Osteoblast (primary cell): ENCODE measurements at places on chromosomes 7 and 10. TPM values are rescaled to one million over a fixed set of nuclear protein-coding genes. Genes with fewer than 3 reads are reported as not detected.

DNA sequence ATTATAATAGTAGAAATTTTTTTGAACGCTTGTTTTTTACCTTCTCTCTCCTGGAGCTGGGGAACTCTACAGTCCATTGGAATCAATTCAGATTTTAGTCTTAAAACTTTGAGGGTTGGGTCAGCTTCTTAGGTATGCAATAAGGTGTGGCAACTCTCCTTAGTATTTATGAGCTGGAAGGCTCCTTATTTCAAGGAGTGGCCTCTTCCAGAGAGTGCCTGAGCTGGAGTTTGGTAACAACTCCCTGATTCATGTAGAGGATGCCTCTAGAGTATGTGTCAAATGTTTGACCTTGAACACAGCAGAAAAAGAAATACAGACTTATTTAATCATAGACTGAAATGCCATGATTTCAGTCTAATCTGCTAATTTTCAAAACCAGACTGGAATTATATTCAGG, 11.1 kb downstream of the CDK14 start:
- H3K27ac ChIP-seq, result no peak overlapping the region
- no peaks in the 10 kb centered on the region for H3K27me3 ChIP-seq
- H3K36me3 ChIP-seq, result no peaks in the 10 kb centered on the region
- DNase-seq, result no peak
- no peaks in the 10 kb centered on the region for H3K4me1 ChIP-seq
- H3K4me3 ChIP-seq, result no peak overlapping the region

GRCh38 chr10:119522747-119523426, 19.6 kb downstream of the RGS10 start:
- DNase-seq, result no peak
- H3K4me1 ChIP-seq, result peaks cover 9% of the 10 kb centered on the region
- no peak overlapping the region for H3K4me3 ChIP-seq
- H3K27me3 ChIP-seq, result no peaks in the 10 kb centered on the region
- H3K27ac ChIP-seq, result no peak overlapping the region

DNA sequence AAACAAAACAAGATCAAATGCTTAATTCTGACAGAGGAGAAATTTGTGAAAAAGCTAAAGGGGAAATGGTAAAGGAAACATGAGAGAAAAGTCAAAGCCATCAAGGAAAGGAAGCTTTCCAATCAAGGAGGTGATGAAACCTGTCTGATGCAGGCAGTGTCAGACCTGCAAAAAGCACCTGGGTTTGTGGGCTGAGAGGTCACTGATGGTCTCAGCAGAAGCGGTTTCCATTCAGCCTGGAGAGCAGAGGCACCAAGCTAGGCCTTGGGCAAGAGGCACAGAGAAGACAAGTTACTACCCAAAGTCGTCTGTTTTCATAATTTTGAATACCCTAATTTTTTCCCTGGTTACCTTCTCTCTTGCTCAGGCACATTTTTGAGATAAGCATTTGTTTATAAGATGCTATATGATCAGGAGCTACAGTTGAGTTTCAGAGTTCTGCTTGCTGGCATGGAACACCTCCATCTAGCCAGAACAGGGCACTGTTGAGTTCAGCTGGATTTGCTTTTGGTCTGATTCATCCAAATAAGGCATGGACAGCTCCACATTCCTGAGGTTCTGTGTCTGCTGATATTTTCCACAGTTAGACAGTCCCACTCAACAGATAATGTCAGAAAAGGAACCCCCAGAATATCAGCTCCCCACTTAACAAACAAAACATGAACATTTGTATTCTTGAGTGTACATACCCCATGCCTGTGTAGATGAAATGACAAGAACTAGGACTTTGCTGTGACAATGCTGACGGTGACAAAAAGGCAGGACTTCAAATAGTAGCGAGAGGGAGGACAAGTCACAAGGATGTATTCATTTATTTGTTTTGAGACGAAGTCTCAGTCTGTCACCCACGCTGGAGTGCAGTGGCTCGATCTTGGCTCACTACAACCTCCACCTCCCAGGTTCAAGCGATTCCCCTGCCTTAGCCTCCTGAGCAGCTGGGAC, 4.9 kb upstream of the PPIA start:
- no peak overlapping the region for H3K27ac ChIP-seq
- no peaks in the 10 kb centered on the region for H3K36me3 ChIP-seq

- no peak overlapping the region for H3K27ac ChIP-seq
- no peak overlapping the region for H3K4me3 ChIP-seq
Measured at GRCh38 chr7:25968205-25968993, 183.6 kb upstream of the NFE2L3 start.

DNA sequence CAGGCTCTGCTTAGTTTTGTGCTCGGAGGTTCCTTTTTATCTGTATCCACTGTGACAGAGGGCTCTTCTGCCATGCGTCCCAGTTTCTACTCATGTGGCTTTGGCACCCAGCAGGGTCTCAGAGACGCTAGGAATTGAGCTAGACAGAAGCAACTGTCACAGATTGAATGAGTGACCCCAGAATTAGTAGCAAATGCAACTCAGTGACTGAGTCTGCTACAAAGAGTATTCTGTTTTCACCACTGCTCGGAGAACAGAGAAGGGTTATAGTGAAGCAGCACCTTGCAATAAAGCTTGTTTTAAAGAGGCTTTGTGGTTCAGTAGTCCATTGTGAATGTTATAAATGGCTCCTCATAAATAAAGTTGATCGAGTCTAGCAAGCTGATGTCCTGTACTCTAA, 113.2 kb downstream of the DNAH11 start:
- no peaks in the 10 kb centered on the region for H3K36me3 ChIP-seq
- no peak overlapping the region for H3K4me3 ChIP-seq
- no peaks in the 10 kb centered on the region for H3K27me3 ChIP-seq
- no peak for DNase-seq
- no peaks in the 10 kb centered on the region for H3K4me1 ChIP-seq
- H3K27ac ChIP-seq, result no peak overlapping the region

DNA sequence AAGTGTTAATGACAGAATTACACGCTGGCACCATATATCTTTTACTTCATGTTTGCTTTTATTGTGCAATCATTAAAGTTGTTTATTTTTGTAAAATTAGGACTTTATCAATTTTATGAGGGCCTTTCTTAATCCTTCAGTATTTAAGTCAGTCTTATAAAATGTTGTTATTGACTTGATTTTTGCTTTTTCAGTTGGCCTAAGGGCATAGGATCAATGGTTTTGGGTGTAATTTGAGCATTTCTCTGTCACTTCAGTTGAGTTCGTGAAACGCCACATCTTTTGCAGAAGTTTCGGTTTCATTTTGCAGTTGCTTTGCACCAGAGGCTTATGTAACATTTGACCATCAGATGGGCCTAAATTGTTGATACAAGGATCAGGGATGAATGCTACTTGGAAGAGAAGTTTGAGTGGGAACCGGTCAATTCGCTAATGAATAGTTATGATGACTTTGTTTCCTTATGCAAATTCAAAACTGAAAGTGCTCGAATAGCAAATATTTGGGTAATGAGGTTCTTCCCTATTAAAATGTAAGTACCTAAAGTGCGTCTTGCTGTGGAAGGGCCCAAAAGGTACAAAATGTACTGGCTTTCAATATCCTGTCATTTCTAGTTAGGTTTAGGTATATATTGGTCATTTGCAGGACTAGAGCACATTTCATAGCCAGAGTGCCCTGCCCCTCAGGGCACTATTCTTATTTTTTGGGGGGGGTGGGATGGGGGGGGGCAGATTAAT, 340.9 kb downstream of the LRMDA start:
- peak overlapping the region; percentile 83 for H3K27ac ChIP-seq
- no peaks in the 10 kb centered on the region for H3K36me3 ChIP-seq
- peaks cover 35% of the 10 kb centered on the region for H3K4me1 ChIP-seq
- no peak for DNase-seq
- no peaks in the 10 kb centered on the region for H3K27me3 ChIP-seq
- peak overlapping the region; percentile 67 for H3K4me3 ChIP-seq

- peak; percentile 72 for DNase-seq
- H3K27ac ChIP-seq, result peak overlapping the region; percentile 94
- H3K4me1 ChIP-seq, result peaks cover 55% of the 10 kb centered on the region
- no peaks in the 10 kb centered on the region for H3K27me3 ChIP-seq
- no peaks in the 10 kb centered on the region for H3K36me3 ChIP-seq
- H3K4me3 ChIP-seq, result no peak overlapping the region
Measured at GRCh38 chr10:44982114-44982460, 3.5 kb upstream of the DEPP1 start.

- no peaks in the 10 kb centered on the region for H3K27me3 ChIP-seq
- H3K4me1 ChIP-seq, result peaks cover 24% of the 10 kb centered on the region
- DNase-seq, result peak; percentile 39
- H3K36me3 ChIP-seq, result no peaks in the 10 kb centered on the region
Measured at GRCh38 chr10:92593619-92594588, 974 bp downstream of the KIF11 start.

- H3K36me3 ChIP-seq, result no peaks in the 10 kb centered on the region
- DNase-seq, result no peak
- no peak overlapping the region for H3K4me3 ChIP-seq
- H3K27me3 ChIP-seq, result no peaks in the 10 kb centered on the region
- no peak overlapping the region for H3K27ac ChIP-seq
- peaks cover 6% of the 10 kb centered on the region for H3K4me1 ChIP-seq
Measured at GRCh38 chr7:94284104-94284503, 110.6 kb upstream of the COL1A2 start.

GRCh38 chr10:116324227-116324950, at the start of gene CCDC172:
CCDC172 (plus strand) TSS chr10:116324448; CDS start chr10:116325012, 564 bp downstream.
- H3K4me1 ChIP-seq, result no peaks in the 10 kb centered on the region
- DNase-seq, result peak; percentile 22
- no peak within 1 kb of the TSS for H3K4me3 ChIP-seq
- no peak within 1 kb of the TSS for H3K27ac ChIP-seq
- H3K27me3 ChIP-seq, result no peaks in the 10 kb centered on the region
- H3K36me3 ChIP-seq, result no peaks in the 10 kb centered on the region

GRCh38 chr7:12594122-12594897, 23.8 kb downstream of the SCIN start:
- peak; percentile 82 for DNase-seq
- no peak overlapping the region for H3K27ac ChIP-seq
- H3K36me3 ChIP-seq, result no peaks in the 10 kb centered on the region
- no peaks in the 10 kb centered on the region for H3K27me3 ChIP-seq
- H3K4me3 ChIP-seq, result no peak overlapping the region

DNA sequence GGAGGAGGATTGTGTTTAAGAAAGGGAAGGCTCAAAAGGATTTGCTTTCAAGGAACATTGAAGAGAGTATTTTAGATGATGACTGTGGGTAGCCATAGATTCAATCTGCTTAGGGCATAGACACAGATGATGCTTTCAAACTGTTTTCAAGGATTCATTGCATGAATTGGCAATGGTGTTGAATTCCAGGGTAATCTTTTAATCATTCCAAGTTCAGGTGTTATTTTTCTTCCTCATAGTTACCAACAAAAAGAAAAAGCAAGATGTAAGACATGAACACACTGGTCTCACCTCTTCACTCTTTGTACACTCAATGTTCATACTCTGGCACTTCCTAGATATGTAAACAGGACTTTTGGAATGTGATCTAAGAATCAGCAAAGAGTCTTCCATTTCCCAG, 167.0 kb upstream of the RHOBTB1 start:
- H3K27me3 ChIP-seq, result peaks cover 5% of the 10 kb centered on the region
- H3K27ac ChIP-seq, result peak overlapping the region; percentile 57
- no peak for DNase-seq
- peak overlapping the region; percentile 11 for H3K4me3 ChIP-seq

- no peak overlapping the region for H3K27ac ChIP-seq
- DNase-seq, result no peak
- H3K27me3 ChIP-seq, result peaks cover 6% of the 10 kb centered on the region
- no peak overlapping the region for H3K4me3 ChIP-seq
- H3K36me3 ChIP-seq, result no peaks in the 10 kb centered on the region
Measured at GRCh38 chr10:76001461-76001860, 570.0 kb downstream of the LRMDA start.

- no peaks in the 10 kb centered on the region for H3K36me3 ChIP-seq
- DNase-seq, result no peak
- no peak overlapping the region for H3K4me3 ChIP-seq
- no peak overlapping the region for H3K27ac ChIP-seq
- no peaks in the 10 kb centered on the region for H3K27me3 ChIP-seq
- no peaks in the 10 kb centered on the region for H3K4me1 ChIP-seq
Measured at GRCh38 chr10:132599732-132600131, 62.1 kb downstream of the INPP5A start.

DNA sequence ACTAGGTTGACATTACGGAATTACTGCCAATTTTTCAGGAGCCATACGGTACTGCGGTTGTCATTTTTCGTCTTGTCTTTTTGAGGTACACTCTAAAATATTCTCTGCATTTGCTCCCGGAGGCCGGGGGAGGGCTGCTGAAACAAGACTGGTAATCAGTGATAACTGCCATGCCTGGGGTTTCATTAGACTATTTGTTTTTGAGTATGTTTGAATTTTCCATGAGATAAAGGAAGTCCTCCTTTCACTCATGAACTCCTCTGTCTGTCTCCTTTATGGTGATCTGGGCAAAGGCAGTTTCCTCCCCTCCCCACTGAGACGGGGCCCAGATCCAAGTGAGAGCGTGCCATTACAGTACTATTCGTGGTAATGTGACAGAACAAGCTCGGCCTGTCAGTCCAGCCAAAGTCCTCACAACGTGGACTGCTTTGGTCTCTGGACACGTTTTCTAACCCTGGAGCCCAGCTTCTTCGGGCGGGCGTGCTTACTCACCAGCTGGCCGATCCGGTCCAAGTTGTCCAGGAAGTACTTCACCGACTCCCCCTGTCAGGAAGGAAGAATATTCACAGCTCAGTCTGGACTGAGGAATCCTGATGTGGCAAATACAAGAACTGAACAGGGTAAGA, 45.1 kb downstream of the AMZ1 start:
- H3K27ac ChIP-seq, result peak overlapping the region; percentile 31
- H3K27me3 ChIP-seq, result no peaks in the 10 kb centered on the region
- H3K36me3 ChIP-seq, result peaks cover 19% of the 10 kb centered on the region
- DNase-seq, result peak; percentile 90
- H3K4me3 ChIP-seq, result no peak overlapping the region

DNA sequence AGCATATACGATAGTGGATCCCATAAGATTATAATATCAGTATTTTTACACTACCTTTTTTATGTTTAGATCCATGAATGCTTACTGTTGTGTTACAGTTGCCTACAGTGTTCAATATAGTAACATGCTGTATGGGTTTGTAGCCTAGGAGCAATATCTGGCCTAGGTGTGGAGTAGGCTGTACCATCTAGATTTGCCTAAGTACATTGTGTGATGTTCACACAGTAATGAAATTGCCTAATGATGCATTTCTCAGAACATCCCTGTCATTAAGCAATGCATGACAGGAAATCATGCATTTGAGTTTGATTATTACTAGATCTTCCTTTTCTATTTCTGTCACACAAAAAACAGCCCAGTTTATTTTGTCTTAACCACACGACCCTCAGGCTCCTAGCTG, 14.5 kb downstream of the CBX3 start:
- no peak for DNase-seq
- H3K27me3 ChIP-seq, result no peaks in the 10 kb centered on the region
- H3K27ac ChIP-seq, result no peak overlapping the region
- H3K4me1 ChIP-seq, result no peaks in the 10 kb centered on the region
- H3K36me3 ChIP-seq, result peaks cover 15% of the 10 kb centered on the region

GRCh38 chr10:83539528-83540308, 599.6 kb upstream of the GHITM start:
- H3K4me3 ChIP-seq, result no peak overlapping the region
- DNase-seq, result no peak
- H3K27ac ChIP-seq, result no peak overlapping the region

Gene CYP2W1
- total RNA-seq, result not detected in 2 replicates

Gene HOXA5
- total RNA-seq, result 3.2 and 5.8 TPM in 2 replicates

Gene PRLHR
- not detected in 2 replicates for total RNA-seq

Gene OR6B1
- not detected in 2 replicates for total RNA-seq

Gene GIMAP2
- total RNA-seq, result 8.8 and 9.4 TPM in 2 replicates

Gene SFTPA1
- total RNA-seq, result not detected in 2 replicates

Gene UTF1
- total RNA-seq, result not detected in 2 replicates

Gene CDH23
- total RNA-seq, result under 0.01 and 0.36 TPM in 2 replicates

Gene TMEM178B
- 1.1 and 2.1 TPM in 2 replicates for total RNA-seq

Gene PIP4K2A
- 65.7 and 68.8 TPM in 2 replicates for total RNA-seq

Gene LSM8
- 33.0 and 43.8 TPM in 2 replicates for total RNA-seq

Gene ECHS1
- total RNA-seq, result 55.4 and 56.1 TPM in 2 replicates

Gene C7orf57
- total RNA-seq, result under 0.01 TPM in 2 replicates

Gene PGAM2
- total RNA-seq, result 0.29 and 0.36 TPM in 2 replicates
